ENCODE measurements at places on chromosomes 16 and 17.

GRCh38 chr17:81991684-81992305 is 14.4 kb downstream of the ASPSCR1 start:
- DNase-seq, result peak; percentile 72

DNA sequence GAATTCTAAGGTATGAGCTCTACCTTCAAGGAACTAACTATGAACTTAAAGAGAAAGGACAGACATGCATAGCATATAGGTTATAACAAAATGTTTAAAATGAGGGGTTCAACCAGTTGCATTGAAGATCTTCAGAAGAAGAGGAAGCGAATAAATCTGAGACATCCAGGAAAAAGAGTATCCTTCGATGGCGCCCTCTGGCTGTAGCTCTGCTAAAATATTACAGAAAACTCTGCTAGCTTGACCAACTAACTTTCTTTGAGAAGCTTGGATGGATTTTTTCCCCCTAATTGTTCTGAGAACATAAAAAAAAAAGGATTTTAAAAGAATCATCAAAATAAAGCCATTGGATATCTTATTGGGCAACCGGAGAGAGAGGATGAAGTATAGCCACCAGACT is 659.9 kb upstream of the SOX9 start:
- DNase-seq, result peak; percentile 36

- DNase-seq, result no peak
Measured at GRCh38 chr16:67091906-67092566, 17.7 kb upstream of the PHAF1 start.

DNA sequence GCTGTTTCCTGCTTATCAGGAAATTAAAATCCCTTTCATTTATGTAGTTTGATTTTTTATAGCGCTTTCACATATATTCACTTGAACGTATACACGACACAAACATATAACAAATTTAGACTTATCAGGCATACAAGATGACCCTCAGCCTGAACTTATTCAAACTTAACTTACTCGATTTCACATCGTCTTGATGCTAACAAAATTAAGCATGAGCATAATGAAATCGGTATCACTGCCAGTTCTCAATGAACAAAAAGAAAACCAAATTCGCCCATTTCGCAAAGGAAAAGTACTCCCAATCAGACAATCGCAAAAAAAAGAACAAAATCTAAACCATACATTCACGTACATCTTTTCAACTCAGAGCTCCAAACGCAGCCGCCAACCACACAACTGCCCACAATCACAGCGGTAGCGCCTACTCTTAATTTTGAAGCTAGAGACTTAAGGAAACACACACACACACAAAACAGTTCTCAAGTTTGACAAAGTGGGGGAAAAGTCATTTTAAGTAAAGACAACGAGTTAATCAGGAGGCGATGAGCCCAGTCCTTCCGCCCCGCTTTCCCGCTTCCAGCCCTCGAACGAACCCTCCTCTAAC is 1.1 kb downstream of the GJC1 start:
- no peak for DNase-seq

DNA sequence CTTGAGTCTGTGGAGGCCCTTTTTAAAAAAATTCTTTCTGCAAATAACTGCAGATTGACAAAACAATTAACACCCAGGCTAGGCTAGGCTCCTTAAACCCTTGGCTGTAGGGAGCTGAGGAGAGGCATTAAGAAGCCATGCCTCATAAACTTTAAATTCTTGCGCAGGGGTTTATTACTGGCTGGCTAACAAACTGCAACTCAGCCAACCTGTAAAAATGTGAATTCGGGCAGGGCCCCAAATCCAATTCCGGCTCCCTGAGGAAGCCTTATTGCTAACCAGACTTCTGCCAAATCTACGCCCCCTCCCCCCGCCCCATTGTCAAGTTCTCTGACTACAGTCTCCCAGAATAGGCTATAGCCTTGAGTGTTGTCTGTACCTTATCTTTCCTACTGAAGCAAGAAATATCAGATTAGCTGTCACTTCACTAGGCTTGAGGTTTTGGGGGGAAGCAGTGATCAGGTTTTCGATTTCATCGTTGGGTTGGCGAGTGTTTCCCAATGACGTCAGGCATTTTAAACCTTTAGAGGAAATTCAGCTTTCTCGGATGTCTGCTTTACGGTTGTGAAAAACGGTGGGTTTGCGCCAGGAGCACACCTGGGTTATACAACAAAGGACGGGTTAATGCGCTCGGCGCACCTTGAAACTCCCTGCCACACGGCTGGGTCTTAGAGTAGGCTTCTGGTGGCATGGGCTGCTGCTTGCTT is 2.0 kb downstream of the CDH3 start:
- no peak for DNase-seq

- DNase-seq, result no peak
Measured at GRCh38 chr17:62790564-62790986, 17.5 kb downstream of the MARCHF10 start.

GRCh38 chr16:27149986-27150385 is 53.3 kb upstream of the KDM8 start:
- no peak for DNase-seq

- no peak for DNase-seq
Measured at GRCh38 chr16:57774705-57775285, 27.5 kb downstream of the KIFC3 start.

DNA sequence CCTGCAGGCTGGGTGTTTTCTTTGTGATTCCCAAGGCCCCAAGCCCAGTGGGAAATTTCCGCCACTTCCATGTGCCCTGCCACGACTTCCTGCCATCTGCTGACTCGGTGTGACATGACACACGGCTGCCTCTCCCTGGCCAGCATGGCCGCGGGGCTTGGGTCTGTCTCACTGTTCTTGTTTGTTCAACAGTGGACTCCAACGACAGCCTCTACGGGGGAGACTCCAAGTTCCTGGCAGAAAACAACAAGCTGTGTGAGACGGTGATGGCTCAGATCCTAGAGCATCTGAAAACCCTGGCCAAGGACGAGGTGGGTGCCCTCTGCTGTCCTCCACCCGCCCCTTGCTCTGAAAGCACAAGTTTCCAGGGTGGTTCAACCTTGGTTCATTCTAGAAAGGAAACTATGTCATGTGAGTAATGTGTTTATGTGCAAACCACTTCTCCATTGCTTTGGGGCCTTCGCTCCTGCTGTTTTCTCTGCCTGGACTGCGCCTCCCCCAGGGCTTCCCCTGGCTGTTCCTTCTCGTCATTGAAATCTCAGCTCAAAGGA is 26.8 kb downstream of the KNOP1 start:
- DNase-seq, result no peak

DNA sequence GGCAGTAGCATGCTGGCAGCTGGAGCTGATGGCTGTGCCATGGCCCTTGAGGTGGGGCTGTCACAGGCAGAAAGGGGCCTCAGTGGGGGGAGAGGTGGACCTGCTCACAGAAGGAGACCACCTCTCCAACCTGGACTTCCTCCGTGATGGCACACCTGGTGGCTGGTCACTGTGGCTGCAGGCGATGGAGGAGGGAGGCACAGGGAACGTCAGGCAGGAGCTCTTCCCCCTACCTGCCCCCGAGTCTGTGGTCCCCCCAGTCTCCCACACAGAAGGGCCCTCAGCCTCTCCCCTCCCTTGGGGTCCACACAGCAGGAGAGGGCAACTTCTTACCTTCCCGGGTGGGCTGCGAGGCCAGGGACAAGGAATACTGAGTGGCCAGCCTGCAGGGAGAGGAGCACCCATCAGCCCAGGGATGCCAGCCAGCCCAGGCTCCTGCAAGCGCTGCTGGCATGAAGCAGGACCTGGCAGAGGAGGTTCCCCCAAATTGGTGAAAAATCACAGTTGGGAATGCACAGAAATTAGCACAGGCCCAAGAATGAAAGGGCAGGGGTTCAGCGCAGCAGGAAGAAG is 96.5 kb downstream of the GOSR1 start:
- DNase-seq, result no peak

DNA sequence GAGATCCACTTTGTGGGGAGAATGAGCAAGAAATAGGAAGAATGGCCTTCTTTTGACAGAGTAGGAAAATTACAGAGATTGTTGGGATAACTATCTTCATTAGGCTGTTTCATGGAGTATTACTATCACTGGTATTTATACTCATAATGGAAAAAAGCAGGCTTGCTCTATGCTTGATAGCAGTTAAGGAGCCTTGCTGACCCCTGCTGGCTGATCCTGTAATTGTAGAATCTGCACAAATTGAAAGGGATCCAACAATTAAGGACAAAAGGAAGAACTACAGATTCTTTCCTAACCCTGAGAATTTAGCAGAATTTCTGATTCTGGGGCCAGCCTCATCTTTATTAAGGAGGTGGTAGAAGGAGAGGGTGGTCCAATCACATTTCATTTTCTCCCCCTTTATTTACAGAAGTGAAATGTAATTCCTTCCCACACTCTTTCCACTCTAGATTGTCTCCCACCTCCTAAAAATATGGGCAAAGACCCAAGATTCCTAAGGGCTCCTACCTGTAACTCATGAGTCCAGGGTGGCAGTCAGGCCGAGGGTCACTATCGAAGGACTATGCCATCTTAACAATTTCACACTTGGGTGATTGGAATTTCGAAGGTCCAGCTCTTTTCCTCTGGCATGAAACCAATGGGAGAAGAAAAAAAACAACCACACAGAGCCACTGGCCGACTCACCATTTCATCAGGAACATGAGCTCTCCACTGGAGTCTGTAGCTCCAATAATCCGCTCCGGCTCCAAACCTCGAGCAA is 26.3 kb downstream of the NFE2L1 start:
- peak; percentile 91 for DNase-seq

GRCh38 chr16:11632455-11632939 is 35.8 kb upstream of the SNN start:
- no peak for DNase-seq

- DNase-seq, result no peak
Measured at GRCh38 chr17:45700171-45701090, 83.7 kb upstream of the CRHR1 start.

DNA sequence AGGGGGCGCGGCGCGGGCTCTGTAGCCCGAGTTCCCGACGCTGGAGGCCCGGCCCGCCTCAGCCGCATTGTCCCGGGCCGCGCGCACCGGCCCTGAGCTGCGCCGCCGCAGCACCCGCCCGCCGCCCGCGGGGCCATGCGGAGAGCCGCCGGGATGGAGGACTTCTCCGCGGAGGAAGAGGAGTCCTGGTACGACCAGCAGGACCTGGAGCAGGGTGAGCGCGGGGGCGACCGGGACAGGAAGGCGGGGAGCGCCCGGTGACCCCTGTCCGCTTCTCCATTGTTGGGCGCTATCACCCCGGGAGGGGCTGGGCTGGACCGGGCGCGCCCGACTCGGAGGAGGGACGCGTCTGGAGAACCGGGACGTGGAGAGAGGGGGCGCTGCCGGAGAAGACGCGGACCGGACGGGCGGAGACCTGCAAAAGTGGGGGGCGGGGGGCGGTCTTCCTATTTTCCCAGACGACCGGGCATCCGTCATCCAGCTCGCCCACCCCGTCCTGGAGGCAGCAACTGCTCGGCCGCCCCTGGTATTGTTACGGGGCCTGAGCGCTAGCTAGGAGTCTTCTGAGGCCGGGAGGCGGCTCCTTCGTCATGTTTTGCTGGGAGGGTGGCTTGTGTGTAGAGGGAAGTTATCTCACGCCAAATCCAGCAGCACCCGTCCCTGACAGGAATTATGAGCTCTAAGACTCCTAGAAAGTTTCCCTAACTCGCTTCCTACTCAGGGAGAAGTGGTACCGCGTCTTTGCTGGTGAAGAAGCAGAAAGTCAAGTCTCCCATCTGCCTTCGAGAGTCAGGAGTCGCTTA is 678 bp downstream of the CDR2L start:
- DNase-seq, result peak; percentile 38

DNA sequence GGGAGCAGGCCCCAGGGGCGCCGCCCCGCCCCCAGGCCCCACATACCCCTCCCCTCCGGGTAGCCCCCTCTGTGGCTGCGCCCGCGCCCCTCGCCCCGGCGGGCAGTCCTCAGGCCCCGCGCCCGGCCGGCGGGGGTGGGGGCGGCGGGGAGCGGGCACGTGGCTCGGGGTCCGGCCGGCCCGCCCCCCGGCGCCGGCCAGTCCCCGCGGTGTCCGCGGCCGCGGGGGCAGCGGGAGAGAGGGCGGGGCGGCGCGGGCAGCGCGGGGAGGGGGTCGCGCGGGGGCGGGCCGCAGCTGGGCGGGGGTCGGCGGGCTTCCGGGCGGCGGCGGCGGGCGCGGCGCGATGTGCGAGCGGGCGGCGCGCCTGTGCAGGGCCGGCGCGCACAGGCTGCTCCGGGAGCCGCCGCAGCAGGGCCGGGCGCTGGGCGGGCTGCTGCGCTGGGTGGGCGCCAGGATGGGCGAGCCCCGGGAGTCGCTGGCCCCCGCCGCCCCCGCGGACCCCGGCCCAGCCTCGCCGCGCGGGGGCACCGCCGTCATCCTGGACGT is 335 bp downstream of the NECAB2 start:
- no peak for DNase-seq

All from hematopoietic multipotent progenitor cell treated with erythropoietin and hydrocortisone succinate and interleukin-3 and kit ligand, for 6 days (in vitro differentiated cells).